Activated CD4-positive, alpha-beta T cell treated with anti-CD3 and anti-CD28 coated beads for 48 hours (primary cell): ENCODE measurements at places on chromosomes 7 and 10.

DNA sequence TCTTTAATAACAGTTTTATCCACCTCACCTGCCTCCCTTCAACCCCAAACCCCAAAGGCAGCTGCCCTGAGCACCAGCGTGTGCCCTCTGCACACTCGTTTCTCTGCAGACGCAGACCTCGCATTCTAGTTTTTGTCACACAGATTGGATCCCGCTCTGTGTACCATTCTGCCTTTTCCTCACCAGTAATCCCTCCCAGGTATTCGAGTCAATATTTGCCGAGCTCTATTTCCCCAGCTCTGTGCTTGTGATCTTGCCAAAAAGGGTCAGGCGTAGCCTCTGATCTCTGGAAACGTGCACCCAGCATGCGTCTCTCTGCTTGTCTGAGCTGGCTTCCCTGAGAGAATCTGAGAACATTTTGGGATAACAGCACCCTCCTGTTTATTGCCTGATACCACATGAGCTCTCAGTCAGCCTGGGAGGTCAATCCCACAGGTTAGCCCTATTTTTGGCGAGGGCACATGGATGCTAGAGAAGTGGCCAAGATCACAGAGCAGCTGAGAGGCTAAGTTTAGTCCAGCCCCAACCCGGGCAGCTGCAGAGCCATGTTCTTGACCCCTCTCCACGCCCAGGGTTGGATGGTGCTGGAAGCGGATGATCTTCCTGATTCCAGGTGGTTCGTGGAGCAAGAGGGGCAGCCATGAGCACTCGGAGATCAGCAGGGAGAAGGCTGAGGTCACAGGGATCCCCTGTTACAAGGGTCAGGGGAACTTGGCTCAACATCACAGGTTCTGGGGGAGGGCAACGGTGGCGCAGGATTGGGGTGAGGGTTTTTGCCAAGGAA, 29.1 kb downstream of the FOXL3 start:
- no peak for DNase-seq

DNA sequence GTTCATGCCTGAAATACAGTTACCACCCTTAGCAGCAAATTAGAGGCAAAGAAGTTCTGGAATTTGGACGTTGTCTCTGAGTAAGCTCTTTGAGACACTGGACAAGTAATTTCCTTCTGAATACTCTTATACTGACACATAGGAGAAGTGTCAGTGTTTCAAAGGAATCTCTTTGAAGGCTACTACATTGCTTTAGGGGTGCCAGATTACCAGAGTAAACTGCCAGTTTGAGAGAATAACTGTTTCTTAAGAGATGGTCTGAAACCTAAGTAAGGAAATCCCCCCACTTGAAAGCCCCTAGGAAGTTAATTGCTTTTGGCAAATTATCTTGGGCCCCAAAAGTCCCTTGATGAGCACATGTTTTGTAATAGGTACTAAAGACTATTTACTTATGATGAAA, 3.4 kb downstream of the FAS start:
- no peak for DNase-seq

- DNase-seq = no peak
Measured at GRCh38 chr10:123726836-123727235, 60.7 kb downstream of the GPR26 start.

DNA sequence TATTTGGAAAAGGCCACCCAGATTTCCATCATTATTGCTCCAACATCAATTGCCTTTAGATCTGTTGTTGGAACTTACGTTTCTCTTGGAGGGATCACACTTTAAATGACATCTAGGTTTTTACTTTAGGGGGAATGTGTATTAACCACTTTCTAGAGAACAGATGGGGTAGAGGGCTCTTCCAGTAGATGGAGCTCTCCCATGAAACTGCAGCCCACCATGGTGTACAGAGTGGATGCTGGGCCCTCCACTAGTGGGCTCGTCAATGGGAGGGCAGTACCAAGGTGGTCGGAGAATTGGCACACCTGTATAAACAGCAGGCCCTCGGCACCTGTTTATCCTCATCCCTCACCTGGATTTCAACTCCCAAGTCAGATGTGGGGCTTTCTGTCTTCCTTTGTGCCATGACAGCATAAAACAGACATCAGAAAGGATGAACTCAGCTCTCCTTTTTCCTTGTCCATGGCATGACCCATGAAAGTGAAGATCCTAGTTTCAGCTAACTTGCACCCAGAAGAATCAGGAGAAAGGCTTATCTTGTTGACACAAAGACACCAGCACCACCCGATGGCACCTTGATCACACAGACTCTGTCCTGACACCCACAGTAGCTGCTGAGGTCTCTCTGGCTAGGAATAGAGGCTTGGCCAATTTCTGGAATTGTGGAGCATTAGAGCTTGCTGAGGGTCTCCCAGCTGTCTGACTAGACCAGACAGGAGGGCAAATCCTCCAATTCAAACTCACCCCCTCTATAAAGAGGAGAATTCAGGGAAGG, 150.5 kb downstream of the CYP26A1 start:
- no peak for DNase-seq

GRCh38 chr10:61903928-61904344, 2.4 kb downstream of the ARID5B start:
- no peak for DNase-seq

- DNase-seq = no peak
Measured at GRCh38 chr10:8158193-8159071, 103.9 kb downstream of the GATA3 start.

DNA sequence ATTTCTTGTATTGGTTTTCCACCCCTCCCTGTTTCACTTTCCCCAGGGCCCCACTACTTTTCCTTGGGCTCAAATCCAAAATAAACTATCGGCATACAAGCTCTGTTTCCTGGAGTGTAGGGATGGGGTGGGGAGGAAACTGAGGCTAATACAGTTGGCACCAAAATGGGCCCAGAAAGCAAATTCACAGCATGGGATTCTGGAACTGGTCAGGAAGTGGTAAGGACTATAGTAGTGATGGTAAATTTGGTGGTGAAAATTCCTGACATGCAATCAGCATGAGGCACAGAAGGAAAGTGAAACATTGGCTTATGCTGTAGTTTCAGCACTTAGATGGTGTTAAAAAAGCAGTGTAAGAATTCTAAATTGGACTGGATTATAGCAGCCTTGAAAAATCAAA, 8.7 kb upstream of the SAMD9L start:
- no peak for DNase-seq

DNA sequence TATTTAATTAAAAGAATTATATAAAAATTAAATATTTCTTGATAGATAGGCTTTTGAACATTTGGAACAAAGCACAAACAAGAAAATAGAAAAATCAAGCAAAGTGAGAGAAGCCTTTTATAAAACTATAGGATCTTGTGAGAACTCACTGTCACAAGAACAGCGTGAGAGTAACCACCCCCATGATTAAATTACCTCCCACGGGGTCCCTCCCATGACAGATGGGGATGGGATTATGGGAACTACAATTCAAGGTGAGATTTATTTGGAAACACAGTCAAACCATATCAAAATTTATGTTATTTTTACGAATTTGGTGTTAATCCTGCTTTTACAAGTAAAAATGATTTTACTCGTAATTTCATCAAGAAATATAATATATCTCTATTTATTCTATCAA, 1136.1 kb upstream of the POT1 start:
- no peak for DNase-seq

GRCh38 chr10:29157321-29157720, 131.5 kb upstream of the LYZL1 start:
- DNase-seq = no peak

DNA sequence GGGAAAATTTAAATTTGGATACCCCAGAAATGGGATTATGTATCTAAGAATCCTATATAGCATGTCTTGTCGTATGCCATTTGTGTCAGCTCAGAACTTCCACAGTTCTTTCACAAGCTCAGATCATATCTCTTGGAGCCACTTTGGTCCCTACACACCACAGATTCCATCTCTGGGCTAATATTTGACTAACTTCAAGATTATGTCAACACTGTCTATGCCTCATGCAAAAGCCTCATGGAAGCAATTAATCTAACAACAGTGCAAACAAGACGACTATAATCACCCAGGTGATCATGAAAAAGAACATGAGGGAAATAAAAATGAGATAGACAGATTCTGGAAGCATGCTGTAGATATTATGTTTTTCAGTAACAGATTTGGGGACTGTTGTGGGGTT, 189.1 kb downstream of the LRRTM3 start:
- no peak for DNase-seq

DNA sequence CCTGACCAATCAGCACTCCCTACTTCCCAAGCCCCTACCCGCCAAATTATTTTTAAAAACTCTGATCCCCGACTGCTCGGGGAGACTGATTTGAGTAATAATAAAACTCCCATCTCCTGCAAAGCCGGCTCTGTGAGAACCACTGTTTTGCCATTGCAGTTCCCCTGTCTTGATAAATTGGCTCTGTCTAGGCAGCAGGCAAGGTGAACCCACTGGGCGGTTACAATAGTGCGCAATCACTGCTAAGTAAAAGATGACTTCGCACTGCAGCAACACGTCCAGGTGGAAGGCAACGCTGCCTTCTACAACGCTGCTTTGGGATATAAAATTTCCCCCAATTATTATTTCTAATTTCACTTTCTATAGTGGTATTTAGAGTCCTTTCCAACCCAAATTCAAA, 8.9 kb downstream of the SLC37A3 start:
- DNase-seq = no peak
